GOT3 (cell line): ENCODE measurements at places on chromosomes 3 and 15.

DNA sequence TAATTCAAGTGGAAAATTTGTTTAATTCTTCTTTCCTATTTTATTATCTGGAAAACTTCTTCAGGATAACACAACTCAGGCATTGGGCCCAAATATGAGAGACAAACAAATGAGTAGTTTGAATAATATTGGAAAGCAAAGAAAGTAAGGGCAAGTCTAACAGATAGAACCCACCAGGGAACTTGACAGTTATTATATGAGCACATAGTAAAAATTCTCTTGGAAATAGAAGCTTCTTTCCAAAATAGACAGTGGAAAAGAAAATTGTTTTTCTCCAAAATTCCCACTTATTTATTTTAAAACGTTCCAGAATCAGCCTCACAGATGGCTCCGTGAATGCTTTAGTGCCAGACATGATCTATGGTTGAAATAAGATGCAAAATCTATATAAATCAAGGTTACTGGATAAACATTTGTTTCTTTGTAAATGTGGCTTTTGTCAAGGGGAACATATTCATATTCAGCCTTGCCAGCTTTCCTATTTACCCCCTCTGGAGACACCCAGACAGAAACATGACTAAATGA lies 23.9 kb downstream of the LDHAL6B start:
- no peak for DNase-seq

GRCh38 chr3:127035677-127036076 lies 52.8 kb downstream of the PLXNA1 start:
- DNase-seq = no peak

DNA sequence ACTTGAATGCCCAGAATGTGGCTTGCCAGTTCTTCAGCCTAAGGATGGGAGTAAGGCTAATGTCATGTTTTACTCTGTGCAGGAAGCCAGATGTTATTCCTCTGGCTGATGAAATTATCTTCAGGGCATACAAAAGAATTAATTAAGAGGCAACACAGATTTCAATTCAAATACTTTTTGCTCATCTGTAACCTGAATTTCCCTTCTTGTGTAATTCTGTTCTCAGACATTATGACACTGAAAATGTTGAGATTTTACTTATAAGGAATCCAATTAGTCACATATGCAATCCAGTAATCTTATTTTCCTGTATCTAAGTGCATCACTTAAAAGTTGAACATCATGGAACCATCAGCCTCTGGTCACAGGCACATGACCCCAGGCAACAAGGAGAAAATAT lies 136.5 kb downstream of the CPNE4 start:
- no peak for DNase-seq

DNA sequence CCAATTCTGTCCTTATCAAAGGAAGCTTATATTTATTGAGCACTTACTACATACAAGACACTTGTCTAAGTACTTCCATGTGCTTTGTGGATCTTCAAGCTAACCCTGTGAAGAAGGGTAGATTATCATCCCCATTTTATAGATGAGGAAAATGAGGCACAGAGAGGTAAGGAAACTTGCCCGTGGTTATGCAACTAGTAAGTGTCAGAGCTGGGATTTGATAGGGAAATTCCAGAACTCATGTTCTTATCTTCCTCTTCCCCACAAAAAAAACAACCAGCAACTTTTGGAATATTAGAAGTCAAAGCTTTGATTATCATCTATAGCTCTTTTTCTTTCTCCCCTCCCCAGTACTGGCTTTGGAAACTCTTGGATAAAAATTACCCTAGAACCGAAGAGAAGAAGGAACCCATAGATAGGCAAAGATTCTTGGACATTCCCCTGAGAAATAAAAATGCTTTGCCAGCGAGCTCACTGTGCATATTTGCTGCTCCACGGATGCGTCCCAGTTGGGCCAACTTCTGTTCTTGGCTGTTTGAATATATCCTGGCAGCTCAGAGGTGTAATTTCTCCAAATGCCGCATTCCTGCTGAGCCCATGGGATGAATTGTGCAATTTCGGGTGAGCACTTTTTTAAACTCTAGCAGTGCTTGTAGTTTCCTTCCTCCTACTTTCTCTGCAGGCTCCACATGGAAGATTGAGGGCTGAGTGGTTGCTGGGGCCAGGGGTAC lies 591.5 kb upstream of the CFAP20DC start:
- DNase-seq = no peak

DNA sequence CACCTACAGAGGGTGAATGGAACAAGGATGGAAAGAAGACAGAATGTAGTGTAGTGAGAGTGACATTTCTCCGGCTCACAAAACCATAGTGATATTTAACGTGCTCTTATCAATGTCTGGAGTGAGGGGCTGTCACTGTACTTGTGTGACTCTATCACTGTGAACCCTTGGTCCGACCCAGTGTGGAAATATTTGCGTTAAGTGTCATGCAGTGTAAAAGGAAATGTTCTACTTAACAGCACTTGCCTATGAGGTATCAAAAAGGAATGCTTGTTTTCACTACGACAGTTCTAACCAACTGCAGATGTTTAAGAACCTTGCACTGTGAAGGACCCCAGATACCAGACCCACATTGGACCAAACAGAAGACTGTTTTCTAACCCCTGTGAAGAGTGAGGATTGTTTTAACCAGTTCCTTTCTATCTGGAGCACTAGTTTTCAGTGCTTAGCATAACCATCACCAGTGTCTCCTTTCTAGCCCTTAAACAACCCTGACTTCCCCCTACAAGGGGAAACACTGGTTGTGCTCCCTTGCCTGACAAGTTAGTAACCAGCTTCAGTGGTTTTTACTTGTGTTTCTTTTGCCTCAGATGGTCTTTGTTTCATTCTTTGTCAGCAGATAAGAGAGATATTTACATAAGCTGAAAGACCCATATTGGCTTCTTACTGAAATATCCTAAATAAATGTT lies 144.7 kb upstream of the ABHD17C start:
- DNase-seq = no peak

DNA sequence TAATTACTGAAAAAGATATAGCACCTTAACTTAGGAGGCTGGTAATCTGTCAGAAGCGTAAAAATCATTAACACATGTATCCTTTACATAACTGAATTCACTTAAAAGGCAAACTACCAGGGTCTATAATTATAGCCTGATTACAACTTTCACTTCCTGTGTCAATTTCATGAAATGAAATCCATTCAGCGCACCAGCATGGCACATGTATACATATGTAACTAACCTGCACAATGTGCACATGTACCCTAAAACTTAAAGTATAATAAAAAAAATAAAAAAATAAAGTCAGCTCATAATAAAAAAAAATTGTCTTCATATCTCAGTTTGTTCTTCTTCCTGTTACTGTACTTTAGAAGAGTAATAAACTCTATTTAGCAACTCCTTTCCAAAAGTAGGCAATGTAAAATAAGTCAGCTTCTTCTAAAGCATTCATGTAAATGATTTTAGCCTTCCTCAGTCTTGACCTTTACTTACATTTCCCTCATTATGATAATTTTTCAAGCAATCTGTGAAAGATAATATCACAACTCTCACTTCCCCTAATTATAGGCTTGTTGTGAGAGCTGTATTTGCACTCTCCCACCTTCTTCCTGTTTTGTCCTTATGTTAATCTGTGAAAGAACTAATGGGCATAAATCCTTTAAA lies 50.1 kb downstream of the KBTBD8 start:
- DNase-seq = no peak
